ENCODE measurements at places on chromosomes 4 and X.

DNA sequence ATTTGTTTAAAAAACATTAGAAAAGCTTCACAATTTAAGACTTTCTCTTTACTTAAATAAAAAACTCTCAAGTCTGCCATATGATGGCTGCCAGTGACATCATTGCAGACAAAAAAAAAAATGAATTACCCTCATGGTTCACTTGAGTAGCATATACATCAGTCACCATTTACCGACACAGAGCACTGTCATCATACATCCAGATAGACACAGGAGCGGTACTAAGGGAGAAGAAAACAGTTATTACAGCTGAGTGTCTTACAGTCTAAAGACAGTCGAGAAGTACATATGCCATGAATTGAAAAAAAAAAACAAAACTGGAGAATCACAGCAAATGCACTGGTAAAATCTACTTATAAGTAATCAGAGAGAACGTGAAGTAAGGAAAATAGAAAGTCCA lies 405.7 kb upstream of the GALNT7 start:
- DNase-seq = no peak

DNA sequence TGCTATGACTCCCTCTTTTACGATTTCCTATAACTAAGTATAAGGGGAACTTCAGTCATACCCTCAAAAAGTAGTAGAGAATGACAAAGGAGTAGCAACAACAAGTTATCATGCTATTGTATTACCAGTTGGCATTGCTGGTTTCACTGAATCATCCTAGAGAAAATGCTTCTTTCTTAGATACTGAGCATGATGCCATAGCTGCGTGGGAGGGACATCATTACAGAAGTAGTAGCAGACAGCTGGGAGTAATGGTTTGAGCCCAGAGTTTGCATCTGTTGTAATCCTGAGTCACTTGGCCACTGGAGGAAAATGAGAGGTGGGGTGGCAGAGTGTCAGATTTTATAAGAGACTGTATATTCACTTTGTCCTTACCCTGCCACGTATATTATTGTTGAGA lies 38.6 kb downstream of the MTMR1 start:
- no peak for DNase-seq

DNA sequence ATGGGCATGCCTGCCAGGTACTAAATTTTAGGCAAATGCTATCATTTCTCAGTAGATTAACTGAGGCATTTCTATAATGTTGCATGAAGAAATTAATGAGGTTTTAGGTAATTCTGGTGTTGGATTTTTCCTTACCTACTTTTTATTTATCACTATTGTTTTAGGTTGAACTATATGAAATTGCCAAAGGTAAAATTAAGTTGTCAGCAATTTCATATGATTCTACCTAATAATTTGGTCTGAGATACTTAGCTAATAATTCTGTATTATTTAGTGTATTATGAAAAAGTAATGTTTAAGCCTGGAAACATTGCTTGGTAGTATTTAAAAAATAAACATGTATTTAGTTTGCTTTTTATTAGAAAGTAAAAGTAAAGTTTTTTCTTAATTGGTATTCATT lies 22.7 kb downstream of the SLC4A4 start:
- no peak for DNase-seq

- no peak for DNase-seq
These were observed 158.4 kb downstream of the PDHA2 start for GRCh38 chr4:95998311-95998710.

- DNase-seq = no peak
These were observed 24.8 kb downstream of the EVC2 start for GRCh38 chr4:5683566-5683965.

Measured in CD4-positive, alpha-beta T cell treated with Interleukin-6 at 100 ng/mL for 8 hours (primary cell).